ENCODE measurements at places on chromosomes 1 and 21. TPM values are rescaled to one million over a fixed set of nuclear protein-coding genes. Genes with fewer than 3 reads are reported as not detected.

DNA sequence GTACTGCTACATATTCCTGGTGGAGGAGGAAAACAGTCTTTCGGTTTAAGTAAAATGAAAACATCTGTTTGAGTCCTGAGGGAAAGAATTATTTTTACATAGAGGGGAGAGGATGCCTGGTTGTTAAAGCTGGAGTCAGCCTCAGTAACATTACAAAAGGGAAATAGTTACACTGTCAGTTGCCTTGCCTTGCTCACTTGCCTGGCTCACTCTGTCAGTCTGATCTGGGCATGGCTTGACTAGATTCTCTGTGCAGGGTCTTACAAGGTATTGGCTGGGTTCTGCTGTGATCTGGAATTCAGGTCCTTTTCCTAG lies 8.4 kb upstream of the UBE2U start:
- no peak for DNase-seq

DNA sequence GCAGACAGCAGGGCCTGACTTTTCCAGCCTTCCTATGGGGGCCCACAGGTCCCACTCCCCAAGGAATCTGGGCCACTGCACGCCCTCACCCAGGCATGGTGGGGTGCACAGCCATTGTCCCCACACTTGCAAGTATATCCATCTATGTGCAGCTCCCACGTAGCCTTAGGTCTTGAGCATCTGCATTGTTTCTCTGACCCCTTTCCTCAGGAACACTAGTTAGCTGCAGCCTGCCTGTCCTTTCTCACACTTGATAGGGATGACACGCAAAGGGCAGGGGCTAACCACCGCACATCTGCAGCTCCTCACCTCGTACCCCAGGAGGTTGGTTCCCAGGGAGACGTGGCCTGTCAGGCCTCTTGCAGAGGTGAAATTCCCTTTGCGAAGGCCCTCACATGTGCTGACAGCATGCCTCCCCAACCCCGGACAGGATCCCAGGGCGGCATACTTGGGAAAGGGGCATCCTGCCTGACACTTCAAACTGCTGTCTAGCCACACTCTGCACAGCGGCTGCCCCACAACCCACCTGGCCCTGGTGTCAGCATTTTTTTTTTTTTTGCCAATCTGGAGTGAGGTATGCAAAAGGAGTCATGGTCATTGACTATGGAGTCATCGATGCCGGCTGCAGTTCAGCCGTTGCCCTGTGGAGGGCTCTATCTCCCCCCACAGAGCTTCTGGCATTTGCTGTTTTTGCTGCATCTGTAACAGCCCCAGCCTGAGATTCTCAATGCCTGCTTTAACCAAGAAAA lies 5.0 kb downstream of the JMJD4 start:
- no peak for DNase-seq

GRCh38 chr1:246930830-246931548 lies 759 bp downstream of the AHCTF1 start:
- peak; percentile 79 for DNase-seq

- no peak for DNase-seq
Measured at GRCh38 chr1:228003461-228004330, 3.1 kb upstream of the WNT3A start.

- DNase-seq, result no peak
Measured at GRCh38 chr1:197984289-197984688, 67.1 kb downstream of the LHX9 start.

GRCh38 chr21:34642211-34643075 lies 26.4 kb upstream of the CLIC6 start:
- DNase-seq, result no peak

- DNase-seq, result no peak
Measured at GRCh38 chr21:15433091-15433490, 296.7 kb upstream of the USP25 start.

DNA sequence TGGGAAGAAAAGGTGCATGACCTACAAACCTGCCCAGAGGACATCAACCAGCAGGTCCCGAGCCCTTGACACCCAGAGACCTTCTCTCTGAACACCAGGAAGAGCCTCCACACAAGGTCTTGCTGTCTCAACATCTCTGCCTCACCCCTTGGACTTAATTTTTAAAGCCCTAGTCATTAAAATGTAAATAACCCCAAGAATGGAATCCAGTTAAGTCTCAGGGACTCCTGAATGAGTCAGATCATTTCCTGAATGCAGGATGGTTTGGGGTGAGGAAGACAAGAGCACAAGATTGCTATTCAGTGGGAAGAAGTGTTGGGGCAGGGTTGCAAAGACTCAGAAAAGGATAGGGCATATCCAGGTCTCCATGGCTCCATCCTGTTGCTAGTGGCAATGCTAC lies 17.8 kb upstream of the GRIK3 start:
- no peak for DNase-seq

DNA sequence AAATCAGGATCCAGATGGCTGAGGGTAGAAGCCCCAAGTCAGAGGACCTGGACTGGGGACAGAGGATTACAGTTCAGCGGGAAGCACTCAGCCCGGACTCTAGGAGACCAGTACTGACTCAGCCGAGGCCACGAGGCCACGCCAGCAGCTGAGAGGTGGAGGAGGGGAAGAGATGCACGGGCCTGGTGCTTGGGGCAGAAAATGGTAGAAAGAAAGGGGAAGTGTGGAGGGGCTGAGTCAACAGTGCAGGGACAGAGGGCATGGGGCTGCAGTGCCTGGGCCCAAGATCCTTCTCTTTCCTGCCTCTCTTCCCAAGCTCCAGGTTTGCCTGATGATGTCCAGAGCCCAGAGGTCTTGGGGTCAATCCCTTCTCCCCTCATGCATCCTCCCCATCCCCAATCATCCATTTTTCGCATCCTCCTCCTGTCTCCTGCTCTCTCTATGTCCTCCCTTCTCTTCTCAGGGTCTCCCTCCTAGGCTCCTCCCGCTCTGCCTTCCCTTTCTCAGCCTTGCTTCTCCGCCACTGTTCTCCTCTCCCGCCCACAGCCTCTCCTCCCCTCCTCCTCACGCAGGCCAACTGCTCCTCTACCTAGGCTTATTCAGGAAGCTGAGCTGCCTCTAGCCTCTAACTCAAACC lies 7.7 kb downstream of the ARHGEF2 start:
- peak; percentile 83 for DNase-seq

- DNase-seq, result no peak
Measured at GRCh38 chr1:221230605-221231004, 351.4 kb downstream of the HLX start.

GBP4 gene
- 4.4 TPM for total RNA-seq

AK2 gene
- 138 TPM for total RNA-seq

MSH4 gene
- total RNA-seq, result 0.74 TPM

PTPN7 gene
- 0.40 TPM for total RNA-seq

RCSD1 gene
- total RNA-seq, result 21.1 TPM

LPAR3 gene
- total RNA-seq, result 0.20 TPM

VCAM1 gene
- total RNA-seq, result 2.5 TPM

OR2L3 gene
- total RNA-seq, result not detected

DNAJC6 gene
- total RNA-seq, result 2.2 TPM
